ENCODE measurements at places on chromosomes 1 and 21.
A peak's percentile ranks its signal among the peaks of the same experiment; 100 is the strongest.

GRCh38 chr1:180923021-180923841 lies 10.5 kb downstream of the KIAA1614 start:
- peak; percentile 29 for DNase-seq

- DNase-seq, result no peak
Observed at GRCh38 chr1:5311147-5311546, 656.7 kb downstream of the AJAP1 start.

GRCh38 chr1:149962736-149963135 lies 26.1 kb upstream of the MTMR11 start:
- DNase-seq, result no peak

- DNase-seq, result no peak
Observed at GRCh38 chr21:38849776-38850175, 44.0 kb downstream of the ETS2 start.

DNA sequence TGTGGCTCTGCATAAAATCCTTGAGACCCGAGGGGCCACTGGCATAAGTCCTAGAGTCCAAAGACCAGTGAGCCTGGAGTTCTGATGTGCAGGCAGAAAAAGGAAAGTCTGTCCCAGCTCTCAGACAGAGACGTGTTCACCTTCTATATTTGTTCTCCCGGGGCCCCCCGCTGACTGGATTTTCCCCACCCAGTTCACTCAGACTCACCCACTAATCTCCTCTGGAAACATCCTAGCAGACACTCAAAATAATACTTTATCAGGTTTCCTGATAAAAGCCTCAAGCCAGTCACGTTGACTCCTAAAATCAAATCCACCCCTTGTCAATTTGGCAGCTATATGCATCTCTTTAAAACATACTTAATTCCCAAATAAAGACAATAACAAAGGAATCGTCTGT lies 1084.2 kb upstream of the NCAM2 start:
- no peak for DNase-seq
